SK-N-SH (cell line): ENCODE measurements at places on chromosomes 12 and 14.

GRCh38 chr12:50845021-50845647 is 2.4 kb downstream of the TMPRSS12 start:
- DNase-seq: no peak

- no peak for DNase-seq
These were observed 96.6 kb downstream of the APAF1 start for GRCh38 chr12:98741556-98742265.

DNA sequence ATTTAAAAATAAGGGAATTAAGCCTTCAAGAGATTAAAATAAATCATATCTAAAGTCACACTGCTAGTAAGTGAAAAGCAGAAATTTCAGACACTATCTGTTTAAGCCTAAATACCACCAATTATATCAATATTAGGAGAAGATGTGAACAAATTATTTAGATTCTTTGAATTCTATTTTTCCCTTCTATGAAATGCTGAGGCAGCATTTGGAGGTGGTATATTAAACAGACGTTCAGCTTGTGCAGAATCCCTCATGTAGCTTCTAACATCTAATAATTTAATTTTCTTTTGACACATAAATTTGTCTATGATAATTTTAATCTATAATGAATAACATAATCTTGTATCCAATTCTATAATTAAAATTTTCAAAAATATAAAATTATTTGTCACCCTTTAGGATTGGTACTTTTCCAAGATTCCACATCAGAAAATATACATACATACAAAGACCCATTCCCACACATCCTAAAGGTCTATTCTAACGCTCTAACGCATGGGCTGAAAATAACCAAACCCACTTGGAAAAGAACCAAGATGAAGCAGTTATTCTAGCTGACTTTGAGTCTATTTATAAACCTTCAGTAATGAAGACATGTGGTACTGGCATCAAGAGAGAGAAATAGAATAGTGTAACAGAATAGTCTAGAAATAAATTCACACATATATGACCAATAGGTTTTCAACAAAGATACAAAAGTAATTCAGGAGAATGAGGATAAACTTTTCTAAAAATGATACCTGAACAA is 751.8 kb downstream of the GALC start:
- no peak for DNase-seq

DNA sequence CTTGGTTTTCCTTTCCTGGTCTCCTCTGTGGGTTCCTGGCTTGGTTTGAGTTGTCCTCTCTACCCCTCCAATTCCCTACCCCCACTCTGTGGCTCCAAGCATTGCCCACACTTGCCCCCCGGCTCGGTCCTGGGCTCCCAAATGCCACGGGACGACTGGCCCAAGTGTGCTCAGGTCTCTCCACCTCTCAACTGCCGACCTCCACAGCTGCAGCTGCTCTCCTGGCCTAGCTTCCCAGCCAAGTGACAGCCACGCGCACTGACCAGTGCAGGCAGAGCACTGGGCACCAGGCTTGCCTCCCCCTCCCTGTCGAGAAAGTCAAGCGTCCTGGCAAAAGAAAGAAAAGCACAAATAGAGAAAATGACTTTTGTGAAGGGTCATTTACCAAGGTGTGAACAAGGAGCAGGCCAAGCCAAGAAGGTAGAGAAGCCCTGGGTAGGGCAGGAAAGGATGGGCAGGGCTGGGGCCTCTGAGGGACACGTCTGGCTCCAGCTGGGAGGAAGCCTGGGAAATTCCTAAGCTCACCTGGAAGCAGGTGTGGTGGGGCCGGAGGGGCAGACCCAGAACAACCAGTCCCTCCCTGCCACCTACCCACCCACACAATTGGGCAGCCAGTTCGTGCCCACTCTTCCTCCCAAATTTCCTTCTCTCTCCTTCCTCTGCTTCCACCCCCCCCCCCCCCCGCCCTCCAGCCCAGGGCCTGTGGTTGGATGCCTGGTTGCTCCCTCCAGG is 1.8 kb upstream of the CEP170B start:
- no peak for DNase-seq
